ENCODE measurements at places on chromosomes 12 and 14.

DNA sequence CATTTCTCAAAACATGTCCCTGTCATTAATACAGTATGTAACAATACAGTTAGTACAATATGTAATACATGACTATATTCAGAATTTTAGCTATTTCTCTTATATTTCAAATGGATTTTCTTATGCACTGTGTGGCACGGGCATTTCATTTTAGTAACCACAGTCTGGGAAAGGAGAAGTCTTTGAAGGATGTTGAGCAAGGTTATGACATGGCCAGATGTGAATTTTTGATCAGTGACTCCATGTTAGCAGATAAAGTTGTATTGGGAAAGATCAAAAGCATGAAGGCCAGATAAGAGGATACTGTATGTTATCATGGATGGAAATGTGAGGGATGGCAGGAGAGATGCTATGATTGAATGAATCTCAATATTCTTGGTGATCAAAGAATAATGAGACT lies 285.2 kb downstream of the NAV3 start:
- DNase-seq: no peak

GRCh38 chr14:77003960-77004710 lies 24.4 kb downstream of the IRF2BPL start:
- DNase-seq: peak; percentile 56

DNA sequence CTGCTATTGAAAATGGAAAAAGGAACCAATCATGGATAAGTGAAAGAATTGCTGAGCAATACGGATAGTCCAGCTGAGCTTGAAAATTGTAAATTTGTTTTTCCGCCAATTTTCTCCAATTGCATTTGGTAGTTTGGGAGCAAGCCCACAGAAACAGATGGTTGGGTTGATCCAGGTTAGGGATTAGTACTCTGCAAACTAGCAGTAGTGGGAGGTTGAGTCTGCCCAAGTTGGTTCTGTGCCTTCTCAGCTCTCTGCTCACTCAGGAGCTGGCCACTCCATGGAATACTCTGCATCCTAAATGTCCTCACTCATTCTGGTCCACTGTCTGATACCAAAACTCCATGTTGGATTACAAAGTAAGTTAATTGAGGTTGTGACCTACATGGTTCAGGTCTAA lies 361.1 kb upstream of the ATP2B1 start:
- DNase-seq: no peak

- peak; percentile 43 for DNase-seq
Observed at GRCh38 chr12:66048835-66049537, 81.6 kb downstream of the LLPH start.

DNA sequence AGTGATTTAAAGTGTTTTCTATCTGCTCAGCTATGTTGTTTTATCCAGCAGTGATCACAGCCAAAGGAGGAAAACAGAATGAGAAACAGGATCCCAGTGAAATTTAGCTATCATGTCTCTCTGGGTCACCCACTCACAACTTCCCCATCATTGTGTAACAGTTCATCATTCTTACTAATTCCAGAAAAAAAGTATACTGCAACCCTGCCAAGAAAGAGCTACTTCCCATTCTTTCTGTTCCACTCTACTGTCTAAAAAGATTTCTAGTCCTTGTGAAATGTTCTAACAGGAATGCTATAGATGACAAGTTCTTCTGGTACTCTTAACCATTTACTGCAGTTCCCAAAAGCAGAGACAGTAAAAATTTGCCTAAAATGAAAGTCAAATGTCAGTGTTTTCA lies 39.2 kb upstream of the CD163 start:
- no peak for DNase-seq

DNA sequence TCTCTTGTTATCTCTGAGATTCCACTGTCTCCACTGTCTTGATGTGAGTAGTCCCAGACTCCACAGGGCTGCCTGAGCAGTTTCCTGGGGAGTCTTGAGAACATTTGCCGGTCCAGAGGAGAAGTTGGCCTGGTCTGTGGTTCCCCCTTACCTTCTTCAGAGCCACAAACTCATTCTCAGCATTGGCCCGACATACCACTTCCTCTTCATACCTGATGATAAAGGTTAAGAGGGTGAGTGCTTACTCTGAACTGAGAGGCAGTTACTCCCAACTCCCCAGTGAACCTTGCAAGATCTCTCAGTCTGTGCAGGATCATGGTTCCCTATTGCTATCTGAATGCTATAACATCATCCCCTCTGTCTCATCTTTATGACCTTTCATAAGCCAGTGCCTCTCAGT lies 2.6 kb downstream of the KRT84 start:
- no peak for DNase-seq

DNA sequence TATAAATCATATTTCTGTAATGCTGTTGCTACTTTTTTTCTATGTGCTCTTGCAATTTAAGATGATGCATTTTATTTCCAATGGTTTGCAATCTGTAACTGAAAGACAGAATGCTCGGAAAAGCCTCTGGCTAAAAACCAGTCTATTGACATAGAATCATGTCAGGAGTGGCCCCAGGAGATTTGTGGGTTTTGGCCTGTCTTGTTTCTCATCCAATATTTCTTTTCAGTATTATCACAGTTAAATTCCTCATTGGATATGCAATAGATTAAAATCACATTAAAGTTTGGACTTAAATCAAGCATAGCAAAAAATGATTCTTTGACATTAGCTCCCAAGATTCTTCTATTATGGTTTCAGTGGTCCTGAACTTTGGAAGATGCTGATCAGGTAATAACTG lies 19.1 kb upstream of the SLC38A2 start:
- DNase-seq: no peak

GRCh38 chr12:66119870-66120241 lies 10.7 kb downstream of the LLPH start:
- no peak for DNase-seq

- no peak for DNase-seq
Observed at GRCh38 chr12:4572680-4573079, 10.7 kb downstream of the DYRK4 start.

DNA sequence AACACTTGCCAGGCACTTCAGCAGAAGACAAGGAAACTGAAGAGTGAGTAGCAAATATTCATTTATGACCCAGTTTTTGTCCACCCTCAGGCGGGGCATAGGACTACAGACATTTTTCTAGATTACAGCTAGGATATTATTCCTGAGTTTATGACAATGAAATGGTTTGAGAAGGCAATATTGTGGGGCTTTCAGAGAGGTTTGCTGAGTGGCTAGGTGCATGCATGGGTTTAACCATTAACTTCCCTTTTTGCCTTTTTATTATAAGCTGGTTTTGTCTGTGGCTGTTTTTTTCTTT lies 104.0 kb upstream of the BCAT1 start:
- no peak for DNase-seq

DNA sequence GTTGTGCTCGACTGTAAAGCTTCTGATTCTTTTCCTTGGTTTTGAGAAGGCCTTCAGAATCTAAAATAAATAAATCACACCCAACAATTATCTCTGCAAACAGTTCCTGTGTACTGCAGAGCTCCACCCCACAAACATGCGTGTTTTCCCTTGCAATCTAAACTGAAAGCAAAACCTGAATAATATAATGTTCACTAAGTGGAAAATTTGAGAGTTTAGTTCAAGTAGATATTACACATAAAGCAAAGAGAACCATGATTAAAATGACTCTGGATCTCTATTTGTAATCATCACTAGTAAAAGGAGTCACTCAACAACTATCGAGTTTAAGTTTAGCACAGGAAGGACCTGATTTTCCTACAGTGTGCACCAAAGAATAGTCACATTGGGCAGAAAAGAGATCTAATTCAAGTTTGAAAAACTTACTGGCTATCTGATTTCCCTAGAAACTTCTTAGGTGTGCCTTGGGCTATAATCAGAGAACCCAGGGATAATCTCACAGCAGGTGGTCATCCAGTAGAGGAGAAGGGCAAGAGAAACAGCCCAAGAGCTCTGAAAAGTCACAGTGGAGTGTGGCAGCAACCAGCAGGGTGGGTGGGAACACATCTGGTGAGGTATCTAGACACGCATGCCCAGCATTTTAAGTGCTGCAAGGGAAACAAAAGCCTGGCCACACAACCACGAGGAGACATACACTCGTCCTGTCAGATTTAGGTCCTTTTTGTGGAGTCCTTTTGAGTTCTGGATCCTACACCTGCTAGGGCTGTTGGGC lies 25.4 kb downstream of the ATG14 start:
- DNase-seq: no peak

DNA sequence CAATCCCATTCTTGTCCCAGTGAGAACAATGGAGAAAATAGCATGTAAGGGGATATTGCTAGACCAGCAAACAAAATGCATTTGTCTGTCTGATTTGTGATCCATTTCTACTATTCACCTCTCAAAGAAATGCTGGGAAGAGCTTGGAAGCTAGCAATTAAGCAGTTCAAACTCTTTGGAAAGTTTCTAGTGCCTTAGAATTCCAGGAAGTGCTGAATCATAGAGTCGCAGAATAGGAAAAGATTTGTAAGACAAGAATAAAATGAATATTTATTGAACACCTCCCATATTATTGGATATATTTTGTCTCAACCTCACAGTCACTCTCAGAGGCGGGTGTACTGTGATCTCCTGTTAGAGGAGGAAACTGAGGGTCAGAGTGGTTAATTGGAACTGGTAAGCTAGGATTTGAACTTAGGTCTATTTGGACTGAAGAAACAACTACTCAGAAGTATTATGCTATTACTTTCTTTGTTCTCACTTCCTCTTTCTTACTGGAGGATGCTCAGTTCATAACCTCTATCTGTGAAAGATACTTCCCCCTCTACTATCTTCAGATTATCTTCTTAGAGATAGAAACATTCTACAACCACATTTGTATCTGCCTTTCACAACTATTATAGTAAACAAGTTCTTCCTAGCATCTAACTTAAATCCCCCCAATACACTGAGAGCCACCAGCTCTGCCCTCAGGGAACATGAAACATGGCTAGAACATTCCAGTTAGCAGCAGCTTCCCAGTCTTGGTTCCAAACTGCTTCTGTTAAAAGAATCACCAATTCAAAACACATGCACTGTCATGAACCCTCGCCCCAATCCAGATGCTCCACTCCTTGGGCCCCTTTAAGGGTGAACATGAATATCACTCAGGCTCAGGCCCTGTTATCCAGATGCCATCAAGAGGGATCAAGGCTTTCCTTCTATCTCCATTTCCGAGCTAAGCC lies 64.2 kb downstream of the DRAM1 start:
- DNase-seq: no peak

DNA sequence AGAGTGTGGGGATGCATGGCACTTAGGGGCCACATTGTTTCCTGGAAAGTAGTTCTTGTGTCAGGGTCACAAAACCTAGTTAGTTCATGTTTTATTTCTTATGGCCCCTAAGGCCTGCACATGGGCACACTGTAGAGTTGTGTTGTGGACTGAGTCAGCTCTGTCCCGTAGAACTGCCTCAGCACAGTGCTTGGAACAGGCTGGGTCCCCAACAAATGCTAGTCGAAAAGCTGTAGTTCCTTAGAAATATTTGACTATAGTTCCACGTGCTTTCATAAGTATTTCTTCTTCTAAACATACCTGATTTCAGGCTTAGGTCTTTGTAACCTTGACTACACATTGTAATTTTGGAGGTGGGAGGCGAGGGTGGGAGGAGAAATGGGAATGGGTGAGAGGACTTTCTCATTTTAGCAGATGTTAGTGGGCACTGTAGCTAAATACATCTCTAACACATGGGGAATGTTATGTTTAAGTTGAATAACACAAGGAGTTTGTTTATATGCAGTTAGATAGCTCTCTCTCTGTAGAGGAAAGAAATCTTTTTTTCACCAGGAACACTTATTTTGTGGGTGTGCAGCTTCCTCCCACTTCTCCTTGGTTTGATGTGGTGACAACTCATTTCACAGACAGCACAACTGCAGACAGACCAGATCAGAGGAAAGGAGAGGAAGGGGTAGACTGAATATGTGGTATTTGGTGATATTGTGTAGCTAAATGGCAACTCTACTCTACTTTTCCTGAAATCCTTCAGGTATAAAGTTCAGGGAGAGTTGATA lies 39.5 kb upstream of the DACT1 start:
- DNase-seq: no peak

GRCh38 chr12:65741656-65742017 lies 82.6 kb upstream of the HMGA2 start:
- DNase-seq: no peak

DNA sequence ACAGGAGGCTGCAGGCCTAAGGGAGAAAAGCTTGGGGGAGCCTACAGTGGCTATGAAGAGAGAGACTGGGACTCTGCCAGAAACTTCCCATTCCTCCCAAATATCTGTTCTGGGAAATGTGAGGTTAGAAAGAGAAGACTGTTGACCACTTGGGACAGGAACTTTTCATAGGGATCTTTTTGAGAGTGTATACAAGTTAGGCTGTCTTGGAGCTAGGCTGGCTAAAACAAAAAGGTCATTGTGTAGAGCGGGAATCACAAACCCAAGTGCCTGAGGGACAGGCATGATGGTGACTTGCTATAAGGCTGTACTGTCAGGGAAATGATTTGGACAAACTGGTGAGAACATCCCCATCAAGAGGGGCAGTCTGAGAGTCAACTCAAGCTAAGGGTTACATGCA lies 175.1 kb downstream of the GRIP1 start:
- DNase-seq: no peak

- no peak for DNase-seq
Observed at GRCh38 chr14:33738491-33738890, 212.4 kb downstream of the EGLN3 start.

GRCh38 chr12:100591979-100592378 lies 18.5 kb downstream of the GAS2L3 start:
- no peak for DNase-seq

GRCh38 chr14:76948213-76948947 lies 80.1 kb downstream of the IRF2BPL start:
- no peak for DNase-seq

GRCh38 chr14:72651714-72652113 lies 242.2 kb downstream of the DPF3 start:
- DNase-seq: no peak

- DNase-seq: no peak
Observed at GRCh38 chr12:103705927-103706326, 118.9 kb downstream of the STAB2 start.

DNA sequence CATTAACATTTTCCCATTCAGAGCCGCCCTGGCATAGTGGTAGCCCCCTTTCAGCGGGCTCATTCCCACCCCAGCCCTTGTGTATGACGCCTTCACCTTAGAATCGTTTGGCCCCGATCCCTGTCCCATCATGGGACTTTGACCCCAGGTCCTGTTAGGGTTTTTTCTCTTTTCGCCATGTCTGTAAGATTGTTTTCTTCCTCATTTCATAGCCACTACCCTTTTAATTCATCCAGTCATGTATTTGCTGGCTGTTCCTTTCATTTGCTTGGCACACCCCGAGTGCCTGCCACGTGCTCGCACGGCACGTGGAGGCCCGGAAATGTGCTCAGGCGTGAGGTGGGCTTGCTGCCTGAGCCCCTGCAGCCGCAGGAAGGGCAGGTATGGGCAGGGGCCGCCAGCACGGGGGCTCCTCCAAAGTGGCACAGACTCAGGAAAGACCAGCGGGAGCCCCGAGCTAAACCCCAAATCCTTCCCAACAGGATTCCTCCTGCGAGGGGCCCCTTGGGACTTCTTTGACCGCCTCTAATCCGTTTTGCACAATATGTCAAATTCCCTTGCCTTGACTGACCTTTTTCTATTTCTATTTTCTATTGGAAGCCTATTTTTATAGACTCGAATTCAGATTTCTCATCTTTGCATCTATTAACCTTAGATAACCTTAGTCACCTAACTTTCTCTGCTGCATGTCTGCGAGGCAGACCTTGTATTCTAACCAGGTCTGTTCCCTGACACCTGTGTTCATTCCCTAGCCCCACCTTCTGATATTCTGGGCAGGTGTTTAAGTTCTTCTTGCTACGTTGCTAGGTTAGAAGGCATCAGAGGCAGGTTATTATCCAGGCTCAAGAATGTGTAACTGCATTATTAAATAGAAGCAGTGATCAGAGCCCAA lies 114.8 kb downstream of the EML1 start:
- no peak for DNase-seq

- no peak for DNase-seq
Observed at GRCh38 chr14:98926146-98926545, 345.9 kb downstream of the BCL11B start.

GRCh38 chr14:69536971-69537370 lies 37.7 kb downstream of the CCDC177 start:
- DNase-seq: no peak

All from mammary epithelial cell (primary cell).